ENCODE measurements at places on chromosomes 4 and X.

DNA sequence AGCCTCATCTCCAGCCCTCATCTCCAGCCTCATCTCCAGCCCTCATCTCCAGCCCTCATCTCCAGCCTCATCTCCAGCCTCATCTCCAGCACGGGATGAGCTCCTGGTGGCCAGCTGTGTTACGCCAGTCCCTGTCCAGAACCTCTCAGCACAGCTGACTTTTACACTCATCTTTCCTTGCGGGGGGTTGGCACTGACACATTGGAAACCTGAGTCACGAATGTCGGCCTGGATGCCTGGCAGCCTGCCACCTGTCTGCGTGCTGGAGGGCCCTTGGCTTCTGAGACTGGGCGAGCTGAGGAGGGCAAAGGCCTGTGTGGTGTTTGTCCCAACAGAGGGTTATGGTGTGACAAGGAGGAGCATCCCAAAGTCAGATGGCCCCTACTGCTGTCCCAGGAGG is 66.1 kb upstream of the HGFAC start:
- no peak for DNase-seq

- DNase-seq: no peak
Measured at GRCh38 chr4:9894644-9895332, 113.4 kb downstream of the DRD5 start.

- no peak for DNase-seq
Measured at GRCh38 chrX:135572436-135572835, 52.0 kb downstream of the INTS6L start.

DNA sequence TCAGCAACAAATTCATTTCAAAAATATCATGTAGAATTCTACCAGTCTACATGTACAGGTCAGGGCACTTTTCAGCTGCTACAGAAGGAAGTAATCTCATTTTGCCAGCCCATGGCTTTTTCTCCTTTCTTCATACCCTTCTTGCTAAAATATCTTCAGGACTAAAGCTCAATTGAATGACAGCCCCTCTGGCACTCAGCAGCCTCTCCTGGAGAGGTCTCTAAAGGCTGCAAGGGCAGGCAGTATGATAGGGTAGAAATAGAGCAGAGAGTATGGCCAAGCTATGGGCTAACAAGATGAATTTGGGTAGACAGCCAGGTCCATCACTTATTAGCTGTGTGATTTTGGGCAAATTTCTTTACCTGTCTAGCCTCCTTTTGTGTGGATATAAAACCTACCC is 224.6 kb upstream of the RPL34 start:
- DNase-seq: no peak

GRCh38 chrX:71170660-71171059 is 26.0 kb downstream of the NLGN3 start:
- no peak for DNase-seq

DNA sequence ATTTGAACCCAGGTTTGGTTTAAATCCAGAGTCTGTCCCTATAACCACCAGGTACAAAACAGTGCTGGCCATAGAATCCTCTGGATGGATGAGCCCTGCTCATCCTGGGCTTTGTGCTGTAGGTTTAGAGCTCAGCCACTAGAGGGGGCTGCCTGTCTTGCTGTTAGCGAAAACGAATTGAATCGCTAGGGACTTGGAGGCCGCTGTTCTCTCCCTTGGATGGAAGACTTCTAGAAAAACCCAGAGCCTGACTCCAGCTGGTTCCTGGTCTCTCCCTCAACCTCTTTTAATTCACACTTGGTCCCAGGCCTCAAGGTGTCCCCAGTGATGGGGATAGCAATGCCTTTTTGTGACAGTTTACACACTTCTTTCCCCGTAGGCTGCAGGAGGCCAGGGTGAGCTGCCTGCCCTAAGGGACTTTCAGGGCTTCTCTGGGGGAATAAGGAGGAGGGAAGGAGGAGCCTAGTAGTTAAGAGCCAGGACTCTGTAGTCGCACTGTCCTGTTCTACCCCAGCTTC is 8.7 kb downstream of the RIPPLY1 start:
- peak; percentile 36 for DNase-seq

- no peak for DNase-seq
Measured at GRCh38 chr4:173420801-173421200, 21.9 kb upstream of the SCRG1 start.

DNA sequence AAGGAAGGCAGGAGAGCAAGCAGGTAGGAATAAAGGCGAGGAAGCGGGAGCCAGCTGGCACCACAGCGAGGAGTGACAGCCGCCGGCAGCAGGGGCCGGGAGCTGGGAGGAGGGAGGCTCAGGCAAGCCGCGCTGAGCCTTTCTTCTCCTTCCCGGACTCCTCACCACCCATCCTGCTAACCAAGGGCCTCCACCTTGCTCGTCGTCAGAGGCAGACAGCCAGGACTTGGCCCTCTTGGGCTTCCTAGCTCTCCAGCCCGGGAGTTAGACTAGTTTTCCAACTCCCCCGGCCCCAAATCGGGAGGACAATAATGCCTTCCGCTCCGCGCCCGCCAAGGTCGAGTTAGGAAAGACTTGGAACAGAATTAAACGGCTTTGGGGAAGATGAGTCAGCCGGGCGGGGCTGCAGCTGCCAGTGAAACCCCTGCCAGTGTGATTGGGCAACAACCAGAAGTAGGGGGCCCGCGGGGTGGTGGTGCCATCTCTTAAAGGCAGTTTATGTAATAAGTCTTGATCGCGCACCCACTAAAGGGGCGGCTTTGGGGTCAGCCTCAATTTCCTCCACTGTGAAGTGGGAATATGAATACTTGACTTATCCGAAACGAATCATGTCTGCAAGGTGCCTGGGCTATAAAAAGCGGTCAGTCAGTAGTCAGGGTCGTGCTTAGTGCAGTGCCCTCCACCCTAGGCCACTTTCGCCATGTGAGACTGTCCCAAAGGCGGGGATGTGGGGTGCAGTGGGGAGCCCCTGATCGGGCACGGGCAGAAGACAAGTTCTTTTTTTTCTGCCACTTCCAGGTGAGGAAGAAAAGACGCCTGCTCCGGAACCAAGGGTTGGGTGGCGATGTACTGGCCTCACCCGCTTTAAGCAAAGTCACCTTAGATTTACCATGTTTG is 6.7 kb upstream of the HSD17B10 start:
- DNase-seq: peak; percentile 40

DNA sequence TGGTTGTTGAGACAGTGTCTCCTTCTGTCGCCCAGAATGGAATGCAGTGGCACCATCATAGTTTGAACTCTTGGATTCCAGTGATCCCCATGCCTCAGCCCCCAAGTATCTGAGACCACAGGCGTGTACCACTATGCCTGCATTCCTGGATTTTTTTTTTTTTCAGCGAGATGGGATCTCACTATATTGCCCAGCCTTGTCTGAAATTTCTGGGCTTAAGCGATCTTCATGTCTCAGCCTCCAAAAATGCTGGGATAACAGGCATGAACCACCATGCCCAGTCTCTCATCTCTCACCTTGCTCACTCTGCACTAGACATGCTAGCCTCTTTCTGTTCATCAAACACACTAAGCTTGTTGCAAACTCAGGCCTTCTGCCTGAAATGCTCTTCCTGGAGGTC is 104.1 kb downstream of the UBE2K start:
- no peak for DNase-seq

GRCh38 chr4:6472387-6473263 is at the start of gene PPP2R2C:
PPP2R2C (minus strand) TSS chr4:6472614; CDS start chr4:6472229, 385 bp downstream.
- DNase-seq: no peak

- no peak for DNase-seq
Measured at GRCh38 chrX:22237479-22237878, 35.2 kb upstream of the CBLL2 start.

DNA sequence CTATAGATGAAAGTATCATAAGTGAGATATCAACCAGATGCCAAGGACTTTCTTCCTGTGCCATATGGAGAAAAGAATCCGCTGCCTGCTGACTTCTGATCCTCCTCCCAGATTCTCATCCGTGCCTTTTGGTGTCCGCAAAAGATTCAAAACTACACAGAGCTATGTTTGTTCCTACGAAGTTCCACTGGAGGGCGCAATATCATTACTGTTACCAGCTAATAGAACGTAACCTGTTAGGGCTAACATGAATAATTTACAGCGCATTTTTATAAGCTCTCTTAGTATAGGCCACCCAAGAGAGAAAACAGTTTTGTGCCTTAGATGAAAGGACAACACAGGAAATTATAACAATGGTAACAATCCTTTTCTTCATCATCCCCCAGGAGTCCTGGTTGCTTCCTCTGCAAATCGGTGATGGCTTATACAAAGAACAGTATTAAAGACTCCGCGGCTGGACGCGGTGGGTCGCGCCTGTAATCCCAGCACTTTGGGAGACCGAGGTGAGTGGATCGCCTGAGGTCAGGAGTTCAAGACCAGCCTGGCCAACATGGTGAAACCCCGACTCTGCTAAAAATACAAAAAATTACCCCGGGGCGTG is 22.8 kb upstream of the CENPVL3 start:
- DNase-seq: no peak

GRCh38 chrX:154412468-154412867 is 1.1 kb downstream of the TAFAZZIN start:
- DNase-seq: no peak

- DNase-seq: no peak
Measured at GRCh38 chr4:168630445-168631187, 133.8 kb downstream of the PALLD start.

- no peak for DNase-seq
Measured at GRCh38 chr4:101102114-101102742, 245.1 kb downstream of the PPP3CA start.

GRCh38 chrX:22575161-22575845 is 302.6 kb downstream of the CBLL2 start:
- no peak for DNase-seq

DNA sequence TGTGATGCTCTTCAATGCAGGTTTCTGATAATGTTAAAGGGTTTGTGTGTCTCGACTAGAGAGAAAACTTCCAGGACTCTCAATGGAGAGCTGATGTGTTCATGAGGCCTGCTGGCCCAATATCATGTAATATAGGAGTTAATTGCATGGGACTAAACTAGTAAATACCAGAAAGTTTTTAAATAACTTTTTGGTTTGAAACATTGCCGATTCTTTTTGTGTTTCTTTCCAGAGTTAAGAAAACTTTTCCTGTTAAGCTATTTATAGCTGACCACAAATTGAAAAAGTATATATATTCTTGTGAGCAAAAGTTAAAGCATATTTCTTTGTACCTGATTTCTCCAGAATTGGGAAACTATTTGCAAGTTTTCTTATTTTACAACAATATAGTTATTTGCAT is 49.7 kb downstream of the FAM9B start:
- no peak for DNase-seq

DNA sequence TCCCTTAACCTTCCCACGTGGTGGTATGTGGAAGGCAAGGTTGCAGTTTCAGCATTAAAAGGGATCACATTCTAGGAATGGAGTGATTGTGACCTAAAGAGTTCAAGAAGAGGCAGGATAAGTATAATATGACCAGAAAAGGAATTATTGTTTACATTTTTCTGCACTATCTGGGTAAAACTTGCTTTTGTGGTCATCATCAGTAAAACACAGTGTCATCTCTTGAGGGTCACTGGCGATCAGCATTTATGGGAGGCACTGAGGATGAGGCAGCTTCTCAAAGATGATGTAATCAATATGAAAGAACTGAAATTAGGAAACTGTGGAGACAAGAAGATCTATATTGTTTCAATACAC is 88.7 kb downstream of the CFAP299 start:
- no peak for DNase-seq

DNA sequence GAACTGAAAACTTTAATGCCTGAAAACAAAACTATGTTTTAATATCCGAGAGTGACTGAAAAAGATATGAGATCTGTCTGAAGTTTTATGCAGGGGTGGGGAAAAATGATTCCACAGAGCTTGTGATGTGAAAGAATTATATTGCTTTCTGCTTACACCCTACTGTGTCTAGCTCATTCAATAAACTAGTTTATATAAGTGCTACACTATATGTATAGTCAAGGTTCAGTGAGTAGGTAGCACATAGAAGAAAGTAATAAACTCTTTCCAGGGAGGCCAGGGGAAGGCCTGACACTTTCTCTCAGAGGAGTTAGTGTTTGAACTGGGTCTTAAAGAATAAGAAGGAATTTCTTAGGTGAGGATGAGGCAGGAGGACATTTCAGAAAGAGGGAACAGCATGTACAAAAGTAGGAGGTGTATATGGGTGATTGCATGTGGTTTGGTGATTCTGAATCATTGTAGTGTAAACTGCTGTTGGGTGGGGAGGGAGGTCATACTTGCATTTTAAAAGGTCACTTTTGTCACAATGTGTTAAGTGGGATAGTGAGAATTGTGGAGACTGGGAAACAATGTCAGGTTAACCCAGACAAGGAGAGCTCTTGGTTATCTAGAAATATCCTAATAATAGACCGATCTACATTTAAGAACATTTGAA is 25.1 kb upstream of the TEX13D start:
- no peak for DNase-seq

DNA sequence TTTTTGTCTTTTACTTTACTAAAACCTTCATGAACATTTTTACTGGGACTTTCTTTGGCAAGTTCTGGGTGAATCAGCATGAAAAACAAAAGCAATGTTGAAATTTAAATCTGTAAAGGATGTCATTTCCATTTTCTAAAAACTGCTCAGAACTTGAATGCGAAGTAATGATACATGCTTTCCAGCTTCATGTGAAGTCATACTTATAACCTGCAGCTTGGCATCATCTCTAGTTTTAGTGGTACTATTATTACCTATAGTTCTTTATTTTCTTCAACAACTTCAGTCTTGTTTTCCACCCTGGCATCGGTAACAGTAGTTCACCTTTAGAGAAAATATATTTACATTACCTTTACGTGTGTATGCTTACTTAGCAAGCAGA is 421.4 kb upstream of the DIPK2B start:
- no peak for DNase-seq

DNA sequence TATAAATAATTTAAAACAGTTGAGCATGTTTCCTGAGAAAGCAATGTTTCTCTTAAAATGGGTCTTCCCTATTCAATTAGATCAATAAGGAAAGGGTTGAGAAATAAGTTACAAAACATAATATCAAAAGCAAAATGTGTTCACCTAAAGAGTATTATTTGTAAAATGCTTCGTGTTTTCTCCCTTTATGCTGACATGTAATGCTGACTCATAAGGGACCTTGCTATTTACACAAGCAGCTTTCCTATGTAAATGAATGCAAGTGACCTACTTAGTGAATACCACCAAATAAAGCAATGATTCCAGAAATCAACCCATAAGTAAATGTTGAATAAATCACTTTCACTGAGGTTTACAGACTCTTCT is 91.5 kb downstream of the ELOVL6 start:
- no peak for DNase-seq

DNA sequence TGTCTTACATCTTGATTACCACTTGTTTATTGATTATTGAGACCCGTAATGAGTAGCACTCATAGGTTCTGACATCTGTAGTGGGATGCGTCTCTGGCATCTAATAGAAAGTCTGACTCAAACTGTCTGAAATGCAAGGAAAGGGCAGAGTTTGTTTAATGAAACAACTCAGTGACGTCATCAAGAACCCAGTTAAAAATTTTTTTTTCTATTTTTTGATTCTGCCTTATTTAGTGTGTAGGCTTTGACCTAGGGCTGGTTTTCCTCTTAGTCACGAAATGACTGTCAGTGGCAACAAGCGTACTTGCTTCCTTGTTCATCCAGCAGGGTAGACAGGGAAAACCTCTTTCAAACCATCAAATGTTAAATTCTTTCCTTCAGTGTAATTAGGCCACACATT is 3.1 kb upstream of the CDKL5 start:
- DNase-seq: no peak

- no peak for DNase-seq
Measured at GRCh38 chr4:182929296-182929695, 12.1 kb upstream of the DCTD start.

- DNase-seq: peak; percentile 15
Measured at GRCh38 chr4:3747581-3747904, 18.6 kb upstream of the ADRA2C start.
